ENCODE measurements at places on chromosomes 6 and 20. TPM values are rescaled to one million over a fixed set of nuclear protein-coding genes. Genes with fewer than 3 reads are reported as not detected.

Gene CDSN
- total RNA-seq = 0.12 TPM

Gene ANGPT4
- total RNA-seq = not detected

Gene HMGA1
- total RNA-seq = 2,459 TPM

GRCh38 chr6:144335914-144336313 lies 50.8 kb downstream of the UTRN start:
- no peak overlapping the region for H3K4me3 ChIP-seq
- no peaks in the 10 kb centered on the region for H3K36me3 ChIP-seq
- H3K27ac ChIP-seq = no peak overlapping the region
- peaks cover 29% of the 10 kb centered on the region for H3K4me1 ChIP-seq

DNA sequence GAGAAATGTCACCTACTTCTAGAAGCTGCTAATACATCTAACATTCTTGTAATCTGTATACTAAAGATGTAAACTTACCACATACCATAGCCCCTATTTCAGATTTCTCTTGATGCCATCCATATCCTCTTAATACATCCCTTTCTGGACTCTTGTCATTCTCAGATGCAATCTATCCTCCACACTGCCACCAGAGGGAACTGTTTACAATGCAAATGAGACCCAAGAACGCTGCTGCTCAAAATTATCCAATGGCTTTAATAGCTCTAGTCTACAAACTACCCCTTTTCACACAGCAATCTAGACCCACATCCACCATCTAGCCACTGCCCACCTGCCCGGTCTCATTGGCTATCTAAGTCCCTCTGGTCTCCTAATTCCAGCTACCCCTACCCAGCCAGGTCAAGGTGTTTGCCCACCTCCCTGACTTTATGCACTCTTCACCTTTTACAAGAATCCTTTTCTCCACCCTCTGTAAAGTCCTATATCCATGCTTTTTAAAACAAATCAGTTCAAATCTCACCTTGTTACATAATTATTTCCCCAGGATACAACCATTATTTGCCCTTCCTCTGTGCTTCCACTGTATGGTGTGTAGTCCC lies 14.8 kb downstream of the FAXC start:
- H3K36me3 ChIP-seq = no peaks in the 10 kb centered on the region
- H3K27me3 ChIP-seq = no peaks in the 10 kb centered on the region
- no peak overlapping the region for H3K27ac ChIP-seq
- DNase-seq = peak; percentile 57

- H3K36me3 ChIP-seq = no peaks in the 10 kb centered on the region
- H3K4me1 ChIP-seq = peaks cover 10% of the 10 kb centered on the region
- H3K27me3 ChIP-seq = no peaks in the 10 kb centered on the region
- DNase-seq = no peak
- peak overlapping the region; percentile 91 for H3K4me3 ChIP-seq
Measured at GRCh38 chr6:34393191-34393965, 909 bp upstream of the NUDT3 start.

DNA sequence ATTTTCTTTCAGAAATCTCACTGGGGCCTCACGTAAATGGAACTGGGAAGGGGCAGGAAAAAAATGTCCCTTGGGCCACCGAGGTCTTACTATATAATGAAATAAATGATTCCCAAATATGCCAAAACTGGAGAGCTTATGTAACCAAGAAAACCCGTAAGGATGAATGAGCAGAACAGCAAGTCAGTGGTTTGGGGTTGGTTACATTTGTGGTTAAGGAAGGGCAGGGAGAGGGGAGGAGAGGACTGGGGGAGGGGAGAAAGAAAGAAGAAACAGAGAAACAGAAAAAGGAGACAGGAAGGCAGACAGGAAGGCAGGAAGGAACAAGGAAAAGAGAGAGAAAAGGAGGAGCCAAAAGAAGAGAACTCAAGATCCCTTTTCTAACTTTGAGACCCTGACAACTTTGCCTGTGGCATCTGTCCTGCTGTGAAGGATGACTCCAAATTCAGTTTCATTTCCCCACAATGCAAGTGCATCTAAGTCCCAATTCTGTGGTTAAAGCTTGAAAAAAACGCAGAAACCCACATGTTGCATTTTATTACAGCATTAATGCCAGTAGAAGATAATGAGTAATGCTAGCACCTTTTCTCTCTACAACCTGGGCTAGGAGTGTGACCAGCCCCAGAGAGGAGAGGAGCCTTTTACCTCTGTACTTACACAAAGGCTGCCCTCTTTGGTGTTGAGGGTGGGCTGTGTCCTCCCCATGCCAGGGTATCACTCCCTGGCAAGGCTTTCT lies 10.8 kb upstream of the ARMC2 start:
- H3K36me3 ChIP-seq = no peaks in the 10 kb centered on the region
- H3K4me1 ChIP-seq = no peaks in the 10 kb centered on the region
- DNase-seq = no peak
- no peaks in the 10 kb centered on the region for H3K27me3 ChIP-seq
- H3K27ac ChIP-seq = no peak overlapping the region

DNA sequence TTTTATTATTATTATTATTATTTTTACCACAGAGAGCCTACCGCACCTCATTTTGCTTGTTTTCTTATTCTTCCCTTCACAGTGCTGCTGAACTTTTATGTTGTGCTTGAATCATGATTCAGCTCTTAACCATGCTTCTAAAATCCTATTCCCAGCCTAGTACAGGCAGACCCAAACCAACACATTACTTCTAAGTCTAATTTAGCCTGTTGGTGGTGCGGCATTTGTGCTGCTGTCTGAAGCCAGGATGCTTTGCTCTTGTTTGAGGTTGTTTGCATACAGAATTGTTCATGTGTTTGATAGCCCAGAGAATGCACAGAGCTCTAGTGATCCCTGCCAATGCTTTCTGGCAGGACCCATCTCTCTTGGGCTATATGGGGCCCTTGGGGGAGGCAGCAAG lies 213.5 kb upstream of the KCNG1 start:
- DNase-seq = no peak
- no peaks in the 10 kb centered on the region for H3K4me1 ChIP-seq
- no peaks in the 10 kb centered on the region for H3K36me3 ChIP-seq
- H3K27ac ChIP-seq = no peak overlapping the region
- peaks cover 9% of the 10 kb centered on the region for H3K27me3 ChIP-seq

DNA sequence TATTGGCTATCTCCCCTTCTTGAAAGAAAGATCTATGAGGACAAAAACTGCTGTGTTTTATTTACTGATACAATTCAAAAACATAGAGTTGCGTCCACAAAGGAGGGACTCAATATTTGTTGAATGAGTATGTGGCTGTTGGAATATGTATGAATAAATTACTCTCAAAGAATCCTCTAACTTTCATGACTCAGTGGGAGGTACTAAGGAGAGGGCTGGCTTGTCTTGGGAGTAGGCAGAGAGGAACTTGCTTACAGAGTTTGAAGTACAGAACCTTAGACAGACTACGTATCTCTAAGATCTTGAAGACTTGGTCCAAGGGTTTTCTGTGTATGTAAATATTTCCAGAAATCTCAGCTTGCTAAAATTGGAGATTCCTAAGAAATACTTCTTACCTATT lies 504.0 kb upstream of the PTCHD4 start:
- H3K27me3 ChIP-seq = no peaks in the 10 kb centered on the region
- H3K4me1 ChIP-seq = no peaks in the 10 kb centered on the region
- no peak overlapping the region for H3K27ac ChIP-seq
- no peak overlapping the region for H3K4me3 ChIP-seq

- no peaks in the 10 kb centered on the region for H3K4me1 ChIP-seq
- no peak overlapping the region for H3K27ac ChIP-seq
- H3K27me3 ChIP-seq = peaks cover 52% of the 10 kb centered on the region
Measured at GRCh38 chr6:87944541-87944954, 103.1 kb upstream of the SPACA1 start.

Data from HCT116 (cell line).